ENCODE measurements at places on chromosomes 3 and 15.

- no peak for DNase-seq
Measured at GRCh38 chr3:22704571-22705354, 498.4 kb upstream of the UBE2E2 start.

- DNase-seq = no peak
Measured at GRCh38 chr3:29693863-29694262, 413.0 kb downstream of the RBMS3 start.

- no peak for DNase-seq
Measured at GRCh38 chr3:66092175-66092995, 53.7 kb upstream of the MAGI1 start.

DNA sequence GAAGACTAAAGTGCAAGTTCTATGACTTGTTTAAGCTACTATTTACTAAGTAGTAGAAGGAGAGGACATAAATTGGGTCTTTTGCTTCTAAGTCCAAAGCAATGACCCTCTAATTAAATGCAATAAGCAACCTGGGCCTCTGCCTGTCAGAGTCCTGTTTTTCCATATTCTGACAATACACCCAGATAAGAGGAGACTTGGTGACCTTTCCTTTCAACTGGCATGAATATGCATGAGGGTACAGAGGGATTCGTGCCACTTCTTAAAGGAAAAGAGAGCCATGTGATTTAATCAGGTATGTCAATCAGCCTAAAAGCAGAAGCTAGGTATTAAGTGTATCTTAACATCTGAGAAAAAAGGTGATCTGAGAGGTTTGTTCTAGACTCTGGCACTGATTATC, 50.7 kb upstream of the FGF7 start:
- no peak for DNase-seq

GRCh38 chr3:150069154-150069527, 98.4 kb upstream of the PFN2 start:
- no peak for DNase-seq

DNA sequence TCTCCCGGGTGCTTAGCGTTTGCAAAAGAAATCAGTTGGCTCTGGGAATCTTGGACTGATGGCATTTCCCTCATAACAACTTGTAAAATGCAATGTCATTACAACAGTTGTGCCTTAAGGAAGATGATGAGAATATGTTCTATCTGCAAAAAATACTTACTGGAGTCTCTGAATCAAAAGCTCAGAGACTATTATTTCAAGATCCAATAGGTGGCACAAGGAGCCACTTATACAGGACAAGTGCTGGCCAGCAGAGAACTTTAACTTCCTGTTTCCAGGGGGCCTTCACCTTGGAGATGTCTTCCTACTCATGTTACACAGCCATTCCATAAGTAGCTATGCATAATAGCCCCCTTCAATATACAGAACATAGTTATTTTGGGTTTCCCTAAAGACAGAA, 8.9 kb upstream of the RPS27L start:
- DNase-seq = no peak

DNA sequence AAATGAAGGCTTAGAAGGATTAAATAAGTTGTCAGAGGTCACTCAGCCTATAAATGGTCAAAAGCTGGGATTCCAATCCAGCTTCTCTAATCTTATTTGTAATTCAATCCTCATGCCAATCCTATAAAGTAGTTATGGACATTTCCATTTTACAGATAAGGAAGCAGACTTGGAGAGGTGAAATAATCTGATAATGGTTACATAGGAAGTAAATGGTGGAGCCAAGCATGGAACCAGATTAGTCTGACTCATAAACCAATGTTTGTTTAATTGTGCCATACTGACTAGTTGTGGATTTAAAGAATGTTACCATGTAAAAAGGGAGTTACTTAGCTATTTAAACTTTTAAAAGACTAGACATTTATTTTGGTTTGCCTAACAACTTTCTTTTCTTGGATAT, 59.7 kb downstream of the KCNAB1 start:
- no peak for DNase-seq

GRCh38 chr15:48657950-48658591, 12.6 kb upstream of the FBN1 start:
- no peak for DNase-seq

- no peak for DNase-seq
Measured at GRCh38 chr15:68612979-68613740, 34.4 kb downstream of the CORO2B start.

DNA sequence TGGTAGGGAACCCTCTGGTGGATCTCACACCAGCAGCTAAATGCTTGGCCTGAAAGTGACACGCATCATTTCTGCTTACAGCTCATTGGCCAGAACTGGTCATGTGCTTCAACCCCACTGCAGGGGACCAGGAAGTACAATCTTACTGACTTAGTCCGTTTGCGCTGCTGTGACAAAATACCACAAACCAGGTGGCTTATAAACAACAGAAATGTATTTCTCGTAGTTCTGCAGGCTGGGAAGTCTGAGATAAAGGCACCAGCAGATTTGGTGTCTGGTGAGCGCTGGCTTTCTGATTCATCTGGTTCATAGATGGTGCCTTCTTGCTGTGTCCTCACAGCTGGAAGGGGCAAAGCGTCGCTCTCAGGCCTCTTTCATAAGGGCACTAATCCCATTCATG, 77.4 kb upstream of the SELENOK start:
- DNase-seq = no peak

- DNase-seq = no peak
Measured at GRCh38 chr15:33808720-33809457, 159.4 kb upstream of the CHRM5 start.

- DNase-seq = no peak
Measured at GRCh38 chr3:119950666-119951325, 143.5 kb downstream of the GSK3B start.

GRCh38 chr3:50317300-50317699, 5.2 kb downstream of the HYAL2 start:
- DNase-seq = no peak

DNA sequence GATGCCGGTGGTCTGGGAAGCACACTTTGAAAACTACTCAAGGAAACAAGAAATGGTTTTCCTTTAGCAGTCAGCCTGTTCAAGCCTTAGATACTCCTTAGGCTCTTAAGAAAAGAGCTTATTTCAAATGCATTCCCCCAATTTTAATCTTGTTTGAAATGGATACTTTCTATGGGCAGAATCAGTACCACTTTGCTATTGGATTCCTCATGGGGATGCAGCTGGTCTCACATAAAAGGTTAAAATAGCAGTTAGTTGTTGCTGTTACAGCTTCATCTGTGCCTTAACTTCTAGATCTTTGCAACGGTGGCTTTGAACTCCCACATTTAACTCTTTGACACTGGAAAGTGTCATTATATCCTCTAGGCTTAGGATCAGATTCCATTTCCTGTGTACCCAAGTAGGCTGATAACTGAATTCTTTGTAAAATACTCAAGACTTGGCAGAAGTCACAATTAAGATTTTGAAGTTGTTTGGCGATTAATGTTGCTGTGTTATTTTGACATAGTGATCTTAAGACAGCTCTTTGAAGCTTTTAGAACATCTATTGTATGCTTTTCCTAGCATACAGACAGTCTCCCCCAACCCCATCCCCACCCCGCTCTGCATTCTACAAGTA, 2.2 kb downstream of the THBS1 start:
- DNase-seq = no peak

- DNase-seq = no peak
Measured at GRCh38 chr15:70827721-70828120, 26.2 kb downstream of the LARP6 start.

DNA sequence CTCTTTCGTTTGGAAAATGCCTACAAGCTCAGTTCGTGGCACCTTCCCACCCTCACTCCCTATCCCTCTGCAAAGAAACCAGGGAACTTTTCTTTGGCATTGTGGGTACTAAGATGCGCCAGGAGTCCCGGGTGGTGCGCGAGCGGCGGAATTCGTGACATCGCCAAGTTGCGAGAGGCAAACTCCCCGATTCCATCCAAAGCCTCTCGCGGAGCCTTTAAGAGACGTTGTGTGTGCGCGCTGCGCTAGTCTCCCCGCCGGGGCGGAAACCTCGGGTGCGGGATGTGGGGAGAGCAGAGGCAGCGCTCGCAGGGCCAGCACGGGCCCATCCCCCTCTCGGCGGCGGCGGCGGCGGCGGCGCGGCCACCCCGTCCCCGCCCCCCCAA, 443 bp upstream of the NR2F2 start:
- DNase-seq = no peak

- DNase-seq = no peak
Measured at GRCh38 chr15:71825021-71825730, 14.8 kb downstream of the NR2E3 start.

GRCh38 chr3:43759938-43760337, 69.2 kb downstream of the ABHD5 start:
- no peak for DNase-seq

DNA sequence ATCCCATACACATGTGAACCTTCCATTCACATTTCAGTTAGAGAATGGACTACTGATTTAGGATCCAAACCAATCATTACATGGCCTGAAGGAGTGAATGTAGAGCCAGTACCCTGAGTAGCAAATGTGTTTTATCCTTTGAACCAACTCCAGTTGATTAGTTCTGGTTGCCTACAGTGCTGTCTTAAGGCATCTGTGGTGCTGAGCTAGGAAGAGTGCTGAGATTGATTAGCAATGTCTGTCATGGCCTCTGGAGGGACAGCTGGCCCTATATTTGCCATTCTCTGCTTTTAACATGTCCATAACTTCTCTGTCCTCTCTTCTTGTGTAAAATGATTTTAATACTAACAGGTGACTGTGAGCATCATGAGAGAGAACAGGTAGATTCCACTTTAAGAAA, 11.1 kb downstream of the LRTM1 start:
- no peak for DNase-seq

GRCh38 chr3:143991713-143992112, 20.1 kb downstream of the DIPK2A start:
- no peak for DNase-seq

DNA sequence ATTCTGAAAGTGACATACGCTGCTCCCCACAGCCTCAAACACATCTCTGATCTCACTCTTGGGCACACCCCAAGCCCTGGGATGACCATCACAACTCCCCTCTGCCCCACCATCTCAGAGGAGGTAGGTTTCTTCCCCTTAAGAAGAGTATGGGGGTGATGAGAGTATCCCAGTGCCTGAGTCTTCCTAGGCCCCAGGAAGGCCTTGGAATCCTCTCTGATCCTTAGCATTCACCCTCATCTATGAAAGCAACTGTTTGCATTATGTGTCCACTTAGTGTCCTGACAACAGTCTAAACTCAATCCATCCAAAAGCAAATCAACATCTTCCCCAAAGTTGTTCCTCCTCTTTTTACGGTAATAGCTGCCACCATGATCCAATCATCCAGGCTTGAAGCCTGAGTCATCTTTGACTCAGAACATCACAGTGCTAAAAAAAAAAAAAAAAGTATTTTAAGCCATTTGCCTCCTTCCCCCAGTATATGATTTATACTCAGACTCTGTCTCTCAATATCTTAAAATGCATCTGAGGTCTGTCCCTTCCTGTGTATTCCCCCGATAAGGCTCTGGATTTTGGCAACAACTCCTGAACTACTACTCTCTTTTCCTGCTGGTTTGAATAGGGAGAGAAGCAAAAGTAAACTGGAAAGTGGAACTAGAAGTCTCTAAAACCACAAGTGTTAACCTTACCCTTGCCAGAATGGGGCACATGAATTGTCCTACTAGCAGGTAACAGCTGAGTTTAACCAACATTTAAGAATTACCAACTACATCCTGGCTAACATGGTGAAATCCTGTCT, 22.5 kb downstream of the POPDC2 start:
- DNase-seq = no peak

DNA sequence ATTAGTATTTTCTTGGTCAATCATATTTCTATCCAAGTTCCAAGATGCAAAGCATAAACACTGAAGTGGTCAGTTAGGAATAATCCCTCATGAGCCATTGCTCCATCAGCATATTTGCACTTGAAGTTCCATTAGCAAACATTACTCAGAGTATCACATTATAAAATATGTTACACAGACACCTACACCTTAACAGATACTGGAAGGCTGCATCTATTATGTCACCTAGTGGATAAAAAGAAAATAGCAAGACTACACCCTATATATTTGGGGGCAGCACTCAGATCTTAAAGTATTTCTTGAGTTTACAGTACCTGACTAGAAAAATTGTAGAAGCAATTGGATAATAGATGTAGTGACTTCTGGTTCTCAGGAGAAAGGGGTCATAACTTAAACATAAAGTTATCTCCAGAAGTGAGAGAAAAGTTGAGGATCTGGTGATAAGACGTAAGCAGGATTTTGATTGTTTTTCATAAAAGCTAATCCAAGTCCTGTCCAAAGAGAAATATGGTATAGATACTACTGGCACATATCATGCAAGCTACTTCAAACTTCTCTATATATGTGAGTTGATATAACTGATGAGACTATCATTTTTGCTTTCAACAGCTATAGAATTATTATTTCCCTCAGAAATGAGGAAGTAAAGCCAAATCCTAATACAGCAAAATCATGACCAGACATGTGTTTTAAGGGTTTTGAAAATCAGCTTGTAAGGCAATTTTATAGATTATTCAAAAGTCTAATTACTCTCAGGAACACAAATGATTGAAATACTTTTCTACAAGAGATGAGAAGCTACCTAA, 422.2 kb downstream of the GBE1 start:
- DNase-seq = no peak

DNA sequence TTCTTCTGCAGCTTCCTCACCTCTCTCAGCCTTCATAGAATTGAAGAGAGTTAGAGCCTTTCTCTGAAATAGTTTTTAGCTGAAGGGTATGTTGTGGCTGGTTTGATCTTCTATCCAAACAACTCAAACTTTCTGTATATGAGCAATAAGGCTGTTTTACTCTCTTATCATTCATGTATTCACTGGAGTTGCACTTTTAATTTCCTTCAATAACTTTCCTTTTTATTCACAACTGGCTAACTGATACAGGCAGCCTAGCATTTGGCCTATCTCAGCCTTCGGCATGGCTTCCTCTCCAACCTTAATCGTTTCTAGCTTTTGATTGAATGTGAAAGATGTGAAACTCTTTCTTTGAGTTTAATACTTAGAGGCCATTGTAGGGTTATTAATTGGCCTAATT, 109.3 kb downstream of the GTPBP8 start:
- DNase-seq = no peak

DNA sequence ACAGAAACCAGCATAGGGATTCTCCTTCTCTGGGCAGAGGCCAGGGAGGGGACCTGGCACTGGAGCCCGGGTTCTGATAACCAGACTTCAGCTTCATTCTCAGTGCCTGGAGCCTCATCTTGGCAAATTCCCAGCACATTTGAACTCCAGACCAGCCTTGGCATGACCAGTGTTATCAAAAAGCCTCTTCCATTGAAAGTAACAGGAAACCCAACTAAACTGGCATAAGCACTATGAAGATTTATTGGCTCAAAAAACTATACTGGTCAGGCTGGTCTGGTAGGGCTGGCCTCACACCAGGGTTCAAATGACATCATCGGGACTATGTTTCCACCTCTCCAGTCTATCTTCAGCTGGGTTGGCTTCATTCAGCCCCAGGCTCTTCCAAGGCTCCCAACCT, 48.1 kb upstream of the THUMPD3 start:
- no peak for DNase-seq

- DNase-seq = no peak
Measured at GRCh38 chr3:195468391-195468776, 25.6 kb upstream of the ACAP2 start.

- DNase-seq = no peak
Measured at GRCh38 chr3:52026041-52026440, 30.3 kb downstream of the DUSP7 start.

GRCh38 chr15:29968895-29969561, 113.7 kb upstream of the GOLGA8J start:
- no peak for DNase-seq

Data from stimulated activated CD4-positive, alpha-beta T cell treated with anti-CD3 and anti-CD28 coated beads, Interleukin-1b, Interleukin-23, amount 100 ng/mL, for 1 hour (primary cell).